ENCODE measurements at places on chromosomes 11 and 22.
A peak's percentile ranks its signal among the peaks of the same experiment; 100 is the strongest.

GRCh38 chr11:45651156-45651555 is 14.3 kb downstream of the CHST1 start:
- DNase-seq, result no peak

DNA sequence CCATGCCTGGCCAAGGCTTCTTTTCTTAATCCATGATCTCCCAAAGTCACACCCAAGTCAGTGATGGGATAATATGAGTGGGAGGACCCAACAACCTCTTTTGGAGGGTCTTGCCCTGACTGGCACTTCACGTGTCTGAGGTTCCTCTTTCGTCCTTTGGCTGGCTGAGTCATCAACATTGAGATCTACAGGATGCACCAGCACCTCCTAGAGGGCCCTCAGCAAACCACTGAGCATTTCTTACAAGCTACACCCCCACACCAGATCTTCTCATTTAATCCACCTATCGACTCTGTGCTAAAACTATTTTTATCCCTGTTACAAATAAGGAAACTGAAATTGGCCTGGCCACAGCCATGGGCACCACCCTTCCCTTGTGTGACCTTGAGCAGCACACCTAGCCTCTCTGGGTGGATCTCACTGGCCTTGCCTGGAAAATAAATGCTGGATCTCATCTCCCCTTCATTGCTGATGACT is 63.4 kb downstream of the FLI1 start:
- DNase-seq, result no peak

DNA sequence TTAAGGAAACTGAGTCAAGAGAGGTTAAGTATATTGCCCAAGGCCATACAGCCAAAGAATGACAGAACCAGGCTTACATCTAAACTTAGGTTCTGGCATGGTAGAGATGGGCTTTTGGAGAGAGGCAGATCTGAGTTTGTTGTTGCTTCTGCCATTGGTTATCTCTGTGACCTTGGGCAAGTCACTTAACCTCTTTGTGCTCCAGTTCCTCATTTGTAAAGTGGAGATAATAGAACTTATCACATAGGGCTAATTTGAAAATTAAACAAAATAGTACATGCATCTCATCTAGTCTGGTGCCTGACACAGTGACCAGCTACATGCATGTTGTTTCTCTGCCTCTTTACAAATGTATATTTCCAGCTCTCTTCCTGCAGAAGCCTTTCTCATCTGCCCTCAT is 47.0 kb upstream of the PLET1 start:
- no peak for DNase-seq

GRCh38 chr11:128757886-128758612 is 64.2 kb downstream of the FLI1 start:
- no peak for DNase-seq

DNA sequence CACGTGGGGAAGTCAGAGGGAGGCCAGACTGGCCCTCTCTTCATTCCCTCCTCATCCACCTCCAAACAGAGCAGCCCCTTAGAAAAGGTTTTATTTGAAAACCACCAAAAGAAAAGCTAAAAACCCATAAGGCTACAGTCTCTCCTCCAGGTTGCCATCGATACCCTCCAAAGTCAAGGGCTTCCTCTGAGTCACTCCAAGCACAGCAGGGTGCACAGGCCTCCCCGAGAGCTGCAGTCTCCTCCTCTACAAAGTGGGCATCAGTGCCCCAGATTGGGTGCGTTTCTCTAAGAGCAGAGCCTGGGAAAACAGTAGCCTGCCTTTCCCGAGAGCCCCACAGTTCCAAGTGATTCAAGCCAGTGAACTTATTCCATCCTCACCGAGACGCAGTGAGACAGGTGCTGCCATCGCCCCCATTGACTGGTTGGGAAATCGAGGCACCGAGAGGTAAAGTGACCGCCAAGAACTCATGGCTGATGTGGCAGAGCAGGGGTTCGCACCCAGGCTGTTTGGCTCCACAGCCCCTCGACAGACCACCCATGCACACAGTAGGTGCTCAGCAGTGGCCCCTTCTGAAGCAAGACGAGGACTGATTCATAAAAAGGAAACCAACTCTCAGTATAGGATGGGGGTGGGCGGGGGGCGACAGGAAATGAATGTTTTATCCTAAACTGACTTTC is 91.7 kb upstream of the SHISAL1 start:
- DNase-seq, result no peak

DNA sequence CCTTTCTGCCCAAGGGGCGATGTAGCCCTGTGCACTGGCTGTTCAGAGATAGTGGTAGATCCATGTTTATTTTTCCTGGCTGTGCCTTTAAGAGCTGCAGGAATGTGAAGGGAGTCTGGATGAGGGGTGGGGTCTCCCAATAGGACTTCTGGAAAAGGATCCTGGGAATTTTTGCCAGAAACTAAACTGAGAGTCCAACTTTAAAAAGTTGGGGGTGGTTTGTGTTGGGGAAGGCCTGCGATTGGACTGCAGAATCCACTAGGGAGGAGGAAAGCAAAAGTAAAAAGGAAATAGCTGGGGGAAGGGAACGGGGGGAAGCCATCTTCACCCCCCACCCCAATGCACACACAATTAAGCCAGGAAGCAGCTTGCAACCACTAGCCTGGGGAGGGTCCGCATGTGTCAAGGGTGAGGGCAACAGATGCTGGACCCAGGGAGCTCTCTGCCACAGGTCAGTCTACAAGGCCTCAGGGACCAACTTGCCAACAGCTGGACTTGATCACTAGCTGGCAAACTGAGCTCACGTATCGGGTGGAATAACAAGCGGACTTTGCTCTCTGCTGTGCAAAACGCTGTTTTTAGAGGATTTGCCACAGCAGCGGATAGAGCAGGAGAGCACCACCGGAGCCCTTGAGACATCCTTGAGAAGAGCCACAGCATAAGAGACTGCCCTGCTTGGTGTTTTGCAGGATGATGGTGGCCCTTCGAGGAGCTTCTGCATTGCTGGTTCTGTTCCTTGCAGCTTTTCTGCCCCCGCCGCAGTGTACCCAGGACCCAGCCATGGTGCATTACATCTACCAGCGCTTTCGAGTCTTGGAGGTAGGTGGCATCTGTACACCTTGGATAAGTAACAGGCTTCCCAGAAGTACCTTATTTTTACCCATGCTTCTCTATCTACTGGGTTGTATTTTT is at the start of gene OLFML1:
TSS of gene OLFML1 (plus strand) at position 321 of the 912 bp plus-strand sequence. CDS start at position 691, 370 bp downstream.
- DNase-seq, result no peak

- peak; percentile 35 for DNase-seq
Measured at GRCh38 chr11:44632466-44633123, 67.1 kb downstream of the CD82 start.

Measured in neural crest cell (in vitro differentiated cells).